ENCODE measurements at places on chromosomes 6 and 20. TPM values are rescaled to one million over a fixed set of nuclear protein-coding genes. Genes with fewer than 3 reads are reported as not detected.

The HLA-DQB2 gene
- 1.6 TPM for polyA plus RNA-seq

The MLN gene
- 1.4 TPM for polyA plus RNA-seq

The KIF13A gene
- 41.5 TPM for polyA plus RNA-seq

The AIF1 gene
- polyA plus RNA-seq, result 78.3 TPM

The PRPH2 gene
- 1.8 TPM for polyA plus RNA-seq

The RNF114 gene
- 69.4 TPM for polyA plus RNA-seq

The BEND3 gene
- 8.2 TPM for polyA plus RNA-seq

The TREM1 gene
- not detected for polyA plus RNA-seq

The LST1 gene
- polyA plus RNA-seq, result 4.7 TPM

The MDFI gene
- 62.2 TPM for polyA plus RNA-seq

All from left renal cortex interstitium (tissue), 4 donors.